ENCODE measurements at places on chromosomes 11 and 22. TPM values are rescaled to one million over a fixed set of nuclear protein-coding genes. Genes with fewer than 3 reads are reported as not detected.

The GPR83 gene
- total RNA-seq = 0.03 TPM

The GAB2 gene
- 42.3 TPM for total RNA-seq

The EFCAB6 gene
- 0.55 TPM for total RNA-seq

The DLG2 gene
- total RNA-seq = not detected

The PRDM11 gene
- total RNA-seq = 2.6 TPM

The TRPC6 gene
- total RNA-seq = not detected

The TMPRSS5 gene
- total RNA-seq = 2.0 TPM

The ZP1 gene
- total RNA-seq = not detected

The SGSM1 gene
- total RNA-seq = 0.03 TPM

The GAS2L1 gene
- total RNA-seq = 9.1 TPM

The ANO1 gene
- total RNA-seq = 1.2 TPM

The TMEM86A gene
- 5.3 TPM for total RNA-seq
